ENCODE measurements at places on chromosomes 5 and 9.

DNA sequence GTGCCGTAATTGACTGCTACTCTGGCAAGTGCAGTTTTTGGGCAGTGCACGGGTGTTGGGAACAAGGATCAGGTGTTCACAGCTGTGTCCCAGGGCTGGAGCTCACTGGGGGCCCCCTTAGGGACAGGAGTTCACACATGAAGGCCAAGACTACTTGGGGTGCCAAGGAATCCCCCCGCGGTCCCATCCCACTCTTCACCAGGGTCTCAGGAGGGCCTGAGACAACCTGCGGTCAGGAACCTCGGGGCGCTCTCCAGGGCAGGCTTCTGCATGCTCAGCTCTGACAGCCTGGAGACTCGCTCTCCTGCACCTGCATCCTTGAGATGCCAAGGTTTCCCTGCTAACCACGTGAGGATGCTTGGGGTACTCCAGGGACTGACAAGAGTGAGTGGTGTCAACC is 2.3 kb upstream of the MAN1B1 start:
- DNase-seq, result no peak

- DNase-seq, result no peak
Measured at GRCh38 chr5:136209346-136209910, 16.5 kb upstream of the SMIM32 start.

DNA sequence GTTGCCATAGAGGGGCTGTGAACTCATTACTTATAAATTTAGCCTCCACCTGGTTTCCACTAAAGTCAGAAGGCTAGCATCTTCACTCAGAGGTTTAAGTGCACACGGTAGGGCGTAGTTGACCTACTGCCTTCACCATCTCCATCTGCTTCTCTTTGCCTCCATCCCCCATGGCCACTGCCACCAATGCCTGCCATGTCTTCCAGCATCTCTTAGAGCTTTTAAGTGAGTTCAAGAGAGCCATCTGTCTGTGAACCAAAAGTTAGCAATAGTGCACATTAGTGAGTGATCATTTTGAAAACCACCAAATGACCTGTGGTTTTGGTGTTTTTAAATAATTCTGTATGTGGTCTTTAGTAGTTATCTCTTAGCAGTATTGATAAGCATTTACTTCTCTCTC is 102.0 kb downstream of the DMRTA1 start:
- no peak for DNase-seq

DNA sequence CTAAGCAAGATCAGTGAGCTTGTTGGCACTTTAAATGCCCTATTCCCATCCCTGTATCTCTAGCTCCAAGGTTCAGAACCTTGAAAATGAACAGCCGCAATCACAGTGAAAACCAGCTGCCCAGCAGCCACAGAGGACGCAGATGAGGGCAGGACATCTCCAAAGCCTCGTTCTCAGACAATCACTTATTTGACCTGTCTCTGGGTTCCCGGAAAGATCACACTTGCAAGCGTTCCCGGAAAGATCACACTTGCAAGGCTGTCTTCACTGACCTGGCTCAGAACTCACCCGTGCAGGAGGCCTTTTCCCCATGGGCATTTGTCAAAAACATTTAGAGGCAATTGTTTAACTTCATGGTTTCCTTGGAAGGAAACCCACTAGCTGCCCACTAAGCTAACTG is 25.7 kb downstream of the IPPK start:
- no peak for DNase-seq

GRCh38 chr9:17521100-17521855 is 57.6 kb upstream of the SH3GL2 start:
- no peak for DNase-seq
